Dorsolateral prefrontal cortex (tissue), 122 donors: ENCODE measurements at places on chromosomes 4 and X.
A peak's percentile ranks its signal among the peaks of the same experiment; 100 is the strongest.

GRCh38 chr4:108215055-108215454 is 46.3 kb upstream of the LEF1 start:
- DNase-seq, result no peak

GRCh38 chrX:21354725-21355124 is 19.5 kb upstream of the CNKSR2 start:
- no peak for DNase-seq

- no peak for DNase-seq
Observed at GRCh38 chr4:104211657-104212056, 283.0 kb downstream of the CXXC4 start.

DNA sequence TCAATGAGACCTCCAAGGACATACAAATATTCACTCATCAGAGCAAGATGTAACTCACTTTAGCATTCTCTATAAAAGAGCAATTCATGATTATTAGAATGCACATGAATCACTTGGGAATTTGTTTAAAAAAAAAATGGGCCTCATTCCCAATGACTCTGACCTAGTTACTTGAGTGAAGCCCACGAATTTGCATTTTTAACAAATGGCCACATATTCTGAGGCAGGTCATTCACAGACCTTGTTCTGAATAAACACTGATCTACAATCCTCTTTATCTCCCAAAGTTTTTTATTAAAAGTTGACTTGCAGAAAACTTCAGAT is 255.1 kb upstream of the VEGFC start:
- DNase-seq, result no peak

DNA sequence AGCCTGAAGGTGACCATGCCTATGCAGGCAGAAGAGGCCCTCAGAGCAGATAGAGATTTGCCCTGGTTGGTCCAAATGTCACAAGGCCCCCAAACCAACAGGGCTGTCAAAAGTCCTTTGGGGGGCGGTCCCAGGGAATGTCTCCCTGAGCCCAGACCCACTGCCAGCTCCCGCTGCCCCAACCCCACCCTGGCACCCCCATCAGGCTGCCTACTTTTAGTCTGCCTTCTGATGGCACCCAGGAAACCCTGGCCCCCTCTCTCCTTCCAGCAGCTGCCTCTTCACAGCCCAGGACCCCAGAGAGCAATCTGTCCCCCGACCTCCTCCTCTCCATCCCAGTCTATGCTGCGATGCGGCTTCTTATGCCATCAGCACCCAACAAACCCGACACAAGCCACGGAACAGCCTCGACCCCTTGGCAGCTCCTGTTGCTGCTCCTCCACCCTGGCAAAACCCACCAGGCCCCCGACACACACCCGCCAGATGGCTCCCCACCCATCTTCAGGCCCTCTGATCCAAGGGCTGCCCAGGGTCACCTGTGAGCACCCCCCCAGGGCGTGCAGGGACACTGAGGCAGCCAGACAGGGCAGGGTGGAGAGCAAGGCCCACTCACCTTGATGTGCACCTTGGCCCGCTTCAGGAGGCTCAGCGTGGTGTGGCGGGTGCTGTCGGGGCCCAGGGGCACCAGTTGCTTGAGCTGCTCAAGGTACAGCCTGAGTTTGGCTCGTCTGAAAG is 9.9 kb downstream of the MXD4 start:
- no peak for DNase-seq

DNA sequence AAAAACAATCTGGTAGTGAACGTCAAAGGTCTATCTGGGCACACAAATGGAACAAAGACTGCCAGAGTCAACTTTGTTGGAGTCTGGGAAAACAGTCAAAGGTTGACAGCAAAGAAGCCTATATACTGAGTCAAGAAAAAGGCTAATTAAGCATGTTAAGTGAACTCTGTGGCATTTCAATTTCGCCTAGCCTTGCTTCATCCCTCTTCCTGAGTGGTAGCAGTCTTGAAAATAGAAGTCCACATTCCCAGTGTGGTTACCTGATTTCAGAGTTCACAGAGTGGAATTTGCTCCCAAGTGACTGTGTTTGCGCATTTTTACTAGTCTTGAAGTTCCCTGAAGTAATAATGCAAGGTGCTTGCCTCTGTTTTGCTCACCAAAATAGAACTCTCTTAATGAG is 760.0 kb downstream of the FSTL5 start:
- DNase-seq, result no peak

DNA sequence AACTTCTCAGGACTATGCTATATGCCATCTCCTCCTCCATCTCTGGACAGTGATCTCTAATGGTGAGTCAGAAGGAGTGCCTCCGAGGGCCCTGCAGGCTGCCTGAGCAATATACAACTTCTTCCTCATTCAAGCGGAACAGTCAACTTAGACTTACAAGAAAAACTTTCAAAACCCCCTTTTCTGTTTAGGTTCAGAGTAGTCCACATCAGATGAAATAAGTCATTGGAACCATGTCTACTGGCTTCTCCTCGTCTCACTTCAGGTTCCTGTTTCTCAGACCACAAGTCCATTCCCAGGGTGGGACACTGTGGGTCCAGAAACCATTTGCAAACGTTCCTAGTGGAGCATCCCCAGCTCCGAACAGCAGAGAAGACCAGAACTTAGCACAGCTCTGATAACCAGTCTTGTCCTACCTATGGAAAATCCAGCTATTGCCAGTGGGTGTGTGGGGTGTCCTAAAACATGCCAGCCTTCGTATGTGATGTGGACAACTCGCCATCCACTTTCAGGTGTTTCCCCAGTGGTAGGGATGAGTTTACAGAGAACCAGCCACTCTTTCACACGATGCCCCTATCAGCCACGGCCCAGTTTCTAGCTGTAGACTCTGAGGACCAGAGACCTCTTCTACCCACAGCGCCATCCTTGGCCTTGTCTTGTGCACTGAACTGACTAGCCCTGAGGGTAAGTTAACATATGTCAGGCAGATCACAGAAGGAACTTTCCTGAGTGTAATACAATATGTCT is 32.7 kb upstream of the NKRF start:
- no peak for DNase-seq

DNA sequence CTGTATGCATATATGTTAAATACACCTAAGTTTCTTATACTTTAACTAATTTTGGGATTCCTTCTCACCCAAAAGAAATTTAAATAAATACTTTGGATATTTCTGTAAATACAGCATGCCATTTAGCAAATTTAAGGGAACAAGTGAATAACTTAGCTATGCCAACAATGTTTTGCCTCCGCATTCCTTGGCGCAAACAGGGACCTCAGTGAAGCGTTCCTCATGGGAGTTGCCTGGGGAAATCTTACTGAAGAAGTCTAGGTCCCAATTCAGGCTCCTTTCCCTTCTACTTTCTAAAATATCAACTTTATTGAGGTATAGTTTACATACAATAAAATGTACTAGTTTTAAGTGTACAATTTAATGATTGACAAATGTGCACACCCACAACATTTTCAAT is 25.0 kb downstream of the COL4A5 start:
- no peak for DNase-seq

DNA sequence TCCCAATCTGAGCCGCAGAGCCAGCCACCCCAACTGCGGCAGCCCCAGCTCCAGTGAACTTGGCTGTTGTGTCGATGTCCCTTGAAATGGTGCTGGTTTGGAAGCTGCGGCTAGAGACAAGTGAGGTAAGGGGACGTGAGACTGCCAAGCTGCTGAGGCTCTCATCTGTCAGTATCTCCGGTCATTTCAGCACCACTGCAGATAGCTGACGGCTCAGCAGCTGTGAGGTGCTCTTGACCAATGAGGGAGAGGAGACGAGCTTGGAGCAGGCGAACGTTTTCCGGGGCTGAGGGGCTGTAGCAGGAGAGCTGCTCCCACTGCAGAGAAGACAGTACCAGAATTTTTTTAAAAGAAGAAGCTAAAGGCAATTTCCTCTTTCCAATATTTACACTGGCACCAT is 175.5 kb upstream of the CASK start:
- DNase-seq, result no peak

- DNase-seq, result no peak
Observed at GRCh38 chr4:94690851-94691254, 66.9 kb upstream of the BMPR1B start.

DNA sequence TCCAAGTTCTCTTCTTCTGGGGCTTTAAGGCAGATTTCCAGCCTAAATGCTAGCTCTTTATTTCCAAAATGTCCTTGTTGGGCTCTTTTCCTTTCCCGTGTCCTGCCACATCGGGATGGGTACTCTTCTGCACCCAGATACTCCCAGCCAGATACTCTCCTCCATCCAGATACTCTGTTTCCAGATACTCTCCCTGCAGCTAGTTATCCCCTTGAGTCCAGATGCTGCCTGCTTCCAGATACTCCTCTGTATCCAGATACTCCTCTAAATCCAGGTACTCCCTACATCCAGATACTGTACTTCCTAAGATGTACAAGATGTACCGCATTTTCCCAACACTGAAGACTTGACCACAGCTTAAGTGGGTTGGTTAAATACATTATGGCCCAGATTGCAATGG is 10.5 kb upstream of the XG start:
- DNase-seq, result no peak

- no peak for DNase-seq
Observed at GRCh38 chr4:39023059-39023458, 9.2 kb downstream of the TMEM156 start.

- no peak for DNase-seq
Observed at GRCh38 chr4:172938870-172939269, 229.7 kb upstream of the GALNT7 start.

- DNase-seq, result no peak
Observed at GRCh38 chr4:62324215-62324614, 1124.1 kb downstream of the ADGRL3 start.

GRCh38 chr4:42761804-42762203 is 104.9 kb upstream of the ATP8A1 start:
- no peak for DNase-seq

GRCh38 chr4:139556071-139556723 is at the start of gene SETD7:
Gene SETD7, minus strand, starts transcription at chr4:139556219. Its CDS starts 82 bp downstream, at chr4:139556137.
- peak; percentile 80 for DNase-seq

DNA sequence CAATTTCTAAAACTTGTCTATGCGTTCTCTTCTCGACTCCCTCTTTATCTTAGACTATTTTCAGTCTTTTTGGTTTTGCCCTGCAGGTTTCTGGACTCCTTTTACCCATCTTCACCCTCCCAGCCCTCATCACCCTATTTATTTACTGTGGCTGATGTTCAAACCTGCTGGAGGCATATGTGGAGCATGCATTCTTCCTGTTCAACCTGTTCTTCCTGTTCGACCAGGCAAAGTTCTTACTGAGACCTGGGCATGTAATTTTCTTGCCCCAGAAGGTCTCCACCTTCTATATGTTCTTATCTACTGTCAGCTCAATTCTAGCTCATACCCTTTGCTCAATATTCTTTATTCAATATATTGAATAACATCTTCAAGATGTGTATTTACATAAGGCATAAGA is 69.4 kb upstream of the AGA start:
- no peak for DNase-seq

DNA sequence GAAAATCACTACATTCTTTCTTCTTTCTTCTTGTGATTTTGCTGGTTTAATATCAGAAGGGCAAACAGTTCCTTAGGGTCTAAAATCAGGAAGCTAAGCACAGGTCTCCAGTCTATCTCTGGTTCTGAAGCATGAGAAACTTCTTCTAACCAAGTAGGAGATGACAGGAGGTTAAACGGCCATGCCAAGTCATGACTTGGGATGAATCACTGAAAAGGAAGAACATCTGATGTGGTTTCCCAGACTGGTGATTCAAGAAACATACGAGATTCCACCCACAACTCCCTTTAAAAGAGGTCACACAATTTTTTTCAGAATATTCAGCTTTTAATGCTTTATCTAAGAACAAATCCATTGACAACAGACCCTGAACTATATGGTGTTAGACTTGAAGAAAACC is 684.0 kb upstream of the PRKX start:
- DNase-seq, result no peak

DNA sequence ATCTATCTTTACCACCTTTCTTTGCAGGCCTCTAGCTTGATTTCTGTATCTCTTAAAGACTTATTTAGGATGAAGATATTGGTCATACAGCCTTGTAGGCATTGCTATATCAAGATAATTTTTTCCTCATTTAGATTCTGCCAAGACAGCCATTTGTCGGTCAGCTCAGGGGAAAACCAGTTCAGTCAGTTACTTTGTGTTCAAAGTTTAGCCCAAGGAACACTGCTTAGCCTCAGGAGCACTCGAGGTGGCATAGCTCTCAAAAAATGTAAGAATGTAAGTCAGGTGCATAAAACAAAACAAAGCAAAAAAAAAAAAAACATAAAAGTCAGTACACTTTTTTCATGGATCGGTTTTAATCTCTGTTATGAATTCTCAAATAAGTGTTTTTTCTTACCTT is 43.4 kb downstream of the NRK start:
- DNase-seq, result no peak

- no peak for DNase-seq
Observed at GRCh38 chr4:162841753-162842152, 324.9 kb downstream of the NAF1 start.

DNA sequence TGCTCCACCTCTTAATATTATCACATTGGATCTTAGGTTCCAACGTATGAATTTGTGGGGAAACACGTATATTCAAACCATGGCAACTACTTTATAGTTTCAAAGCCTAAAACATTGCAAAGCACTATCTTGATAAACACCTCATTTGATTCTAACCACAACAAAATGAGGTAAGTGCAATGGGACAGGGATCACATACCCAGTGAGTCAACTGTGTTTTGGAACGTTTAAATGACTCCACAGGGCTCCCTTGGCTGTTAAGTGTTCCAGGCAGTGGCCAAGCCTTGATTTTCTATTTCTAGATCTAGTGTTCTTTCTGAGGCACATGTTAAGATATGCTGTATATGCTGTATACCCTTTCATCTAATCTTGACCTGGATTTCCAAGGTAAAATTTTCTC is 54.5 kb upstream of the C1QTNF7 start:
- DNase-seq, result no peak

DNA sequence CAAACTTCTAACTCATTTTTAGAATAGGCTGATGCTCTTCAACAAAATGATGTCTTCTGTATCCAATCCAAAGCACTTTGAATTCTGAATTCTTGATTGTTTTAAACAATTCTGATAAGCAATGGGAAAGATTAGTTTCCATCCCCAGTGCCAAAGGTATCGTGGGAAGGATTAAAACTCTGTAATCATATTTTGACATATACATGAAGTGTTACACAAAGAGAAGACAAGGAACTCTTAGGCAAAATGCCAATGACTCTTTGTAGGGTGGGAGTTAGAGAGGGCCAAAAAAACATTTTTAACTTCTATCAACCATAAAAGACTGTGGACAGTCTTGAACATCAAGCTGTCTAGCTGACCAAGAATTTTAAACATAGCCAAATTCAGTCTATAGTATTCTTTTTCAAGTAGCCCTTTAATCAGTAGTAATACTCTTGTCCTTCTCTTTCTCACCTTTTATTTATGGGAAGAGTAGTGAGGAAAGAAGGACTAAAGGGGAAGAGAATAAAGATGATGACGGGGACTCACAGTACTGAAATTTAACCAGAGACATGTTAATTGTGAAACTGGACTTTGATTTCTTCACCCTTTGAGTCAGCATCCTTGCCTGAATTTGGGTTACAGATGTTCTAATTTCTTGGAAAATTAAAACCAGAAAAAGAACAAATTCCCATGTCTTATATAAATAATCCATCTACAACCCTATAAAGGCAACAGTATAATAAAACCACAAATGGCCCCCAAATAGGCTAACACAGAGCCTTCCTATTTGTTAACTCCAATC is 51.8 kb upstream of the VEGFD start:
- no peak for DNase-seq

- no peak for DNase-seq
Observed at GRCh38 chrX:22063284-22063683, 31.2 kb downstream of the PHEX start.
